ENCODE measurements at places on chromosomes 1 and 21. TPM values are rescaled to one million over a fixed set of nuclear protein-coding genes. Genes with fewer than 3 reads are reported as not detected.
A peak's percentile ranks its signal among the peaks of the same experiment; 100 is the strongest.

The FAM151A gene
- total RNA-seq = 0.80 TPM

The GLIS1 gene
- total RNA-seq = 0.16 TPM

The WDR77 gene
- total RNA-seq = 30.7 TPM

The ATP5IF1 gene
- 430 TPM for total RNA-seq

The RIPK4 gene
- total RNA-seq = 0.11 TPM

The RGS18 gene
- total RNA-seq = 0.71 TPM

The UTS2 gene
- not detected for total RNA-seq

The OR2T29 gene
- not detected for total RNA-seq

The ANGPTL7 gene
- 1.1 TPM for total RNA-seq

GRCh38 chr1:118960567-118961136 is 27.5 kb downstream of the TBX15 start:
- DNase-seq = no peak

DNA sequence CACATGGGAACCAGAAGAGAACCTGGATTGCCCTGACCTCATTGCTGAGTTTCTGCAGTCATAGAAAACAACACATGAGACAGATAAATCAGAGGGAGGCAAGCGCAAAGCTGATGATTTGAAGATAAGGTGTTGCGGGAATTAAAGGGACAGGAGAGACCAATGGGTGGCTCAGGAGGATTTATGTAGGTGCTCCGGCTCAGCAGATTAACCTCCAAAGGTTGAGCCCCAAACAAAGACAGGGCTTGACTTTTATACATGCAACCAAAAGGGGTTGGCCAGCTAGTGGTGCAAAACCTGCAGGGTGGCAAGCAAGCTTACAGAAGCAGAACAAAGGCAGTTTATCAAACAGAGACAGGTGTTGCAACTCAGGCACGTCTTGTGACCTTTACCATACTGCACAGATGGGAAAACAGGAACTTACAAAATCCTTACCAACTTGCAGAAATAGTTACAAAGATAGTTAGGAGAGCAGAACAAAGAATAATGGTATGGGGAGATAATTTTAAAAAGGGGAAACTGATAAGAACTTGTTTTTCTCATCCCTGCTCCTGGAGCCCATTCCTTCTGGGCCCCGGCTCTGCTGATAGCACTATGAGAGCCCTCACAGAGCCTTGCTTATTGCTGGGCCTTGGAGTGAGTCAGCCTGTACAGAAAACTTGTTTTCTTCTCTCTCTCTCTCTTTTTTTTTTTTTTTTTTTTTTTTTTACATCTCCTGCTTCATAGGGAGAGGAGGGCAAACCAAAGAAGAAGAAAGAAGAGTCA is 93.6 kb downstream of the SNRPE start:
- DNase-seq = no peak

- DNase-seq = no peak
Measured at GRCh38 chr1:18309552-18310155, 171.1 kb upstream of the KLHDC7A start.

GRCh38 chr1:182169203-182169602 is 107.7 kb upstream of the ZNF648 start:
- DNase-seq = no peak

- DNase-seq = no peak
Measured at GRCh38 chr1:65083263-65083896, 64.6 kb upstream of the AK4 start.

DNA sequence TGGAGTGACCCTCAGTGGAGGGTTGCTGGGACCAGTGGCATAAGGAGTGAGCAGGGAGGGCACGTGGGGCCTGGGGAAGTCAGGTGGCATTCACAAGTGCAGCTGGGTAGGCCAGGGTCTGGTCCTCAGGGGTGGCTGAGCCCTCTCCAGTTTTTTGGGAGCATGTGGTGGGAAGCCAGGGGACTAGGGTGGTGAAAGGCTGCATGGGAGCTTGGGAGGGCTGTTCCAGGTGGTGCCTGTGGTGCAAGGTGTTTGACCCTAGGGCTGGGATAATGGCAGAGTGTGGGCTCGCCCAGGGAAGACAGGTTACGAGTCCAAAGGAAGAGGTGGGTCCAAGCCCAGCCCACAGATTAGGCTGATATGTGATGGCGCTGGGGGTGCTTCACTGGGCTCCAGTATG is 30.5 kb downstream of the MAN1C1 start:
- no peak for DNase-seq

DNA sequence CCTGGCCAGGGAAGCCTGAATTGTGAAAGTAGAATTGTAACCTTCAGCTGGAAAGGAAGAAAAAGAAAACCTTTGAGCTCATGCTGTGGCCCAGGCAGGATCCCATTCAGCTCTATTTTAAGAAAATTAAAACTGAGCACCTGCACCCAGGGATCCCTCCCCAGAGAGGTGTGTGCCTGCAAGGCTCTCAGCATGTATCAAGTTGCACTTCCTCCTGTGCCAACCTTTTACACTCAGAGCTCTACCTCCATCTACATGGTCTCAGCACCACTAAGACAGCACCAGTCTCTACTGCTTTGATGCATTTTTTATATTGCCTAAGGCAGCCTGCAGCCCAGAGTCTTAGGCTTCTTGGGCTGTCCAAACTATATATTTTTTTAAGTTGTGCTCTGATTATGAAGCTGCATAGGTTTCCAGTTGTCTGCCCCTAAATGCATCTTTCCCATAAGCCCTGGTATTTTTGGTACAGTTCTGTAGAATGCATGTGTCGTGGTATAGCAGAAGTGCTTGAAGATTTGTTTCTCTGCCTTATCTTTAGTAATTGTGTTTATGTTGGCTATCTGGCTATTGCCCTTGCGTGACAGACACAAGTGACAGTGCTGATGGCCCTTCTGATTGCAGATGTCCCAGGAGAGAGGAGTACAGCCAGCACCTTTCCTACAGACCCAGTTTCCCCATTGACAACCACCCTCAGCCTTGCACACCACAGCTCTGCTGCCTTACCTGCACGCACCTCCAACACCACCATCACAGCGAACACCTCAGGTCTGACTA is 63.1 kb downstream of the PTPRC start:
- DNase-seq = no peak

DNA sequence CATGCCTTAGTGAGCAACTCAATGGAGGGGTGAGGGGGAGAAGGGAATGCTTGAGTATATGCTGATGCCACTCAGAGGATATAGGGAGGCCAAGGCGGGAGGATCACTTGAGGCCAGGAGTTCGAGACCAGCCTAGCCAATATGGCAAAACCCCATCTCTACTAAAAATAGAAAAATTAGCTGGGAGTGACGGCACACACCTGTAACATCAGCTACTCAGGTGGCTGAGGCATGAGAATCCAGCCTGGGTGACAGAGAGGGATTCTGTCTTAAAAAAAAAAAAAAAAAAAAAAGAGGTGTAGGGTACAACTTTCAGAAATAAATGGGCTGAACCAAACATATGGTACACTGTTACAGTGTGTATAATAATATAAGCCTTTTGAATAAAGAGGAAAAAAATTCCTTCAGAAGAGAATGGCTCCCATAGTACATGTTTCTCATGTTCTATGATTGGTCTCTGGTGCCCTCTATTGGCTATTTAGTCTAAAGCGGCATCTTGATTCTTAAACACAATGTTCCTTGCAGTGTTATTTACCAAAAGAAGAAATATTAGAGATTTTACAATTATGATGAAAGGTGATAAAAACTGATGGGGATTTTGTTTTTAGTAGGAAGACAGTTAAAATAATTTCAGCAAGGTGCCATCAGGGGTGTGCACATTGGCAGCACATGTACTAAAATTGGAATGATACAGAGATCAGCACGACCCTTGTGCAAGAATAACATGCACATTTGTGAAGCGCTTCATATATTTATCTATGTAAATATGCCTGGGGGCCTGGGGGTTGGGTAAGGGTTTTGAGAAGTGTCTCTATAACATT is 109.8 kb downstream of the PATJ start:
- DNase-seq = no peak

- DNase-seq = no peak
Measured at GRCh38 chr1:246647513-246647912, 76.7 kb upstream of the SCCPDH start.

DNA sequence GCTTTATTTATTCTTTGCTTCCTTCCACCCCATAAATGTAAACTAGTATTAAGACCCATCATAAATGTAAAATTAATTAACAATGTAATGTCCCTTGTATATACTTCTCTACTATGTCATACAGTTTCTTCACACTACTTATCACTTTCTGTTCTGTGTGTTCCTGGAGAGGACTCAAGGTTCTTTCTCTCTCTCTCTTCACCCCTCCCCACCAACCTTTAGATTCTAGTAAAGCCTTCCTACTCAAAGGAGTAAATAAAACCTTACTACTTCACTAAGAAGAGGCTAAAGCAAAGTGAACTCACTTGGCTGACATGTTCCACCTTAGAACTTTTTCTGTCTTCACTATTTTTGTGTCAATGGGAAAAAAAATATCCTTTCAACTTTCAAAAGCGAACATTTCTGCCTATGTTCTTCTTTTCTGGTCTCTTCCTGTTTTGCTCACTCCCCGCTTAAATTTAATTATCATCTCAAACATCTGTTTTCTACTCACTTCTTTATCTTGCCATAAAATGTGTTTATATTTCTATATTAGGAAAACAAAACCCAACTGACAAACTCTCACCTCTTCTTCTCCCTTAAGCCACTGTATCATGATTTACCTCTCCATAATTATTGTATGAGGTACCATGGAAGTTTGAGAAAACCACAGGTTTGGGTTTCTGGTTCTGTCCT is 260.3 kb downstream of the DPYD start:
- no peak for DNase-seq

- DNase-seq = peak; percentile 68
Measured at GRCh38 chr1:51329443-51330325, 678 bp downstream of the TTC39A start.

DNA sequence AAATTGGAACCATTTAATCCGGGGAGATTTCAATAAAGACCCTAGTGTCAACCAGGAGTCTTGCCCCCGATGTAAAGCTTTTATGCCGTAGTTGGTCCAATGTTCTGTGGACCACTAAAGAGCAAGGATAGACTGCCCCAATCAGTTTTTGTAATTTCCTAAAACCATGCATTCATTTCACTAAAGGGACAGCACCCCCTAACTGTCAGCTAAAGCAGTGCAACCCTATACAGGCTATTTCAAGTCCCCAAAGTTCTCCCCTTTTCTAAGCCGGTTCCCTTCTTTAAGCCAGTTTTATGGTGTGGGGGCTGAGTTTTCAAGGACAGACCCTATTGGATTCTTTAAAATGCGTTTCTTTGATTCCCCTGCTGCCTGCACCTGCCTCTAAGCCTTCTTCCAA is 12.7 kb upstream of the PDPN start:
- DNase-seq = no peak

DNA sequence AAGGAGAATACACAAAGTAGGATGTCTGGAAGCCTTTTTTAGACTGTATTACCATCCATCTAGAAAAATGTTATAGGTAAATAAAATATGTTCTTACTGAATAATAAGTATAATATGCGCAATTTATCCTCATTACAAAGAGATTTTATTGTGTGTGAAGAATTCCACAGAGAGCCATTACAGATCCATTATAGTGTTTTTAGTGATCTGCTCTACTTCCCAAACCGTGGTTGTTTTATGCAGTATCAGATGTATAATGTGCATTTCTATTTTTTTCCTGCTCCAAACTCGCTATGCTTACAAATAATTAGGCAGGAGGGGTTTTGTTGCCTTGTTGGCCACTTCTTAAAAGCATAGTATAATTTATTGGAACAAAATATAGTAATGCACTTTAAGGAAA is 447.8 kb downstream of the USP25 start:
- no peak for DNase-seq

DNA sequence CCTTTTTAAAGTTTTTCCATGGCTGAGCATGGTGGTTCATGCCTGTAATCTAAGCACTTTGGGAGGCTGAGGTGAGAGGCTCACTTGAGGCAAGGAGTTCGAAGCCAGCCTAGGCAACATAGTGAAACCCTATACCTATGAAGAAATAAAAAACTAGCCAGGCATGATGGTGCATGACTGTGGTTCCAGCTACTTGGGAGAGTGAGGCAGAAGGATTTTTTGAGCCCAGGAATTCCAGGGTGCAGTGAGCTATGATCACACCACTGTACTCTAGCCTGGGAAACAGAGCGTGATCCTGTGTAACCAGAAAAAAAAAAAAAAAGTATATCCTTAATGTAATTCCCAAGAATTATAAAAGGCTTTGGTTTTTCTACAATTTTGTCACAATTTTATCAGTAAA is 17.4 kb downstream of the DEPDC1 start:
- DNase-seq = no peak

DNA sequence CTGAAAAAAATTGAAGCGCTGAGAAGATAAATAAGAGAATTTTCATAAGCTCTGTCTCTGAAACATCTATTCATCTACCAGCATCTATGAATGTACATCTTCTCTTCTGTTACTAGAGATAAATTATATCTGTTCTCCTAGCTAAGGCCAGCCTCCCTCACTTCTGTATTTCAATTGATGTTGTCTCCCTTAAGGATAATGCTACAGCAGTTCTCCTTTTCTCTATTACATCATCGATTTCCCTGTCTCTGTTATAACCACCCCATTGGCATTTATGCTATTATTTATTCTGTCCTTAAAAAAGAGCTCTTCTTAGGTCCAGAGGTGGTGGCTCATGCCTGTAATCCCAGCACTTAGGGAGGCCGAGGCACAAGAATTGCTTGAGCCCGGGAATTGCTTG is 42.9 kb upstream of the TMCO2 start:
- no peak for DNase-seq

All from left ventricle myocardium inferior (tissue), 1 donor.